ENCODE measurements at places on chromosomes 5 and 9.

DNA sequence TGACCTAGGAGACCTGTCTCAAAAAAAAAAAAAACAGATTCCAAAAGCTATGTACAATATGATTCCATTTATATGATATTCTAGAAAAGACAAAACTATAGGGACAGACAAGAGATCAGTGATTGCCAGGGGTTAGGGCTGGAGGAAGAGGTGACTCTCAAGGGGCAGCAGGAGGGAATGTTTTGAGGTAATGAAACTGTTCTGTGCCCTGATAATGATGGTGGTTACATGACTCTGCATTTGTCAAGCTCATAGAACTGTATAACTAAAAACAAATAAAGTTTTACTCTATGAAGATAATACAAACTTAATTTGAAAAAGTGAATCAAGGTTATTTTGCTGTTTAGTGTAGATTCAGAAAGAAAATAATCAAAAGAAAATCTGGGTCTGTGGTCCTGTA, 125.3 kb upstream of the IQGAP2 start:
- no peak for DNase-seq

DNA sequence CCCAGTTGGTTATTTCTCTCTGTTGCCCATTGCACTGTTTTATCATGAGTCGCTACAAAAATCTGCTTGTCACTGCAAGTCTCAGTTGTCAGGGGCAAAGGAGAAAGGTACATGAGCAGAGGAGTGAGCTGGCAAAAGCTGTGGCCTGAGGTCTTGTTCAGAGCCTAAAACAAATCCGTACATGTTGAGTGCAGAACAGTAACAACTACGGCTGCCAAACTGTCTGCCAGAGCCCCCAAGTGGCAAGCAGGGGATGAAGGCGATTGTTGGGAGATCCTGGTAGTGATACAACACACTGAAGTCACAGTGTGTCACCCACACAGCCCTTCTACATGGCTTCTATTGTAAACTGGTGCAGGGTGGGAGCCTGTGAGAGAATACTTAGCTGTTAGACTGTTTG, 50.9 kb downstream of the BRINP1 start:
- no peak for DNase-seq

GRCh38 chr5:79872291-79872690, 118.8 kb downstream of the MTX3 start:
- no peak for DNase-seq

DNA sequence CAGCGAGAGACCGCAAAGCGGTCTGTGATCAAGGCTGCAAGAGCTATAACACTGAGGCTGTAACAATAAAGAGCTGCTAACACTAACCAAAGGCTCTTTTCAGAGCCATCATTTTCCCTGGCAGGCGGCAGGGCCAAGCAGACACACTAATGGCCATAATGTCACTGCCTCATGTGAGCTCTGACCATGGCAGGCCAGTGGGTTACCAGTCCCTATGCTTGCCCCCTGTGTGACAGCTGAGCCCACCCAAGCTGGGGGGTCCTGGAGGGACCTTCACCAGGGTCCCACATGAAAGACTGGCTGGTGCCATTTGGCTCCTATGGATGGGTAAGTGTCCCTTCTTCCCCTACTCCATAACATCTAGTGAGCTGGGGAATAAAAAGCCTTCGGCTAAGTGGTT, 29.6 kb upstream of the TESK1 start:
- DNase-seq: no peak

DNA sequence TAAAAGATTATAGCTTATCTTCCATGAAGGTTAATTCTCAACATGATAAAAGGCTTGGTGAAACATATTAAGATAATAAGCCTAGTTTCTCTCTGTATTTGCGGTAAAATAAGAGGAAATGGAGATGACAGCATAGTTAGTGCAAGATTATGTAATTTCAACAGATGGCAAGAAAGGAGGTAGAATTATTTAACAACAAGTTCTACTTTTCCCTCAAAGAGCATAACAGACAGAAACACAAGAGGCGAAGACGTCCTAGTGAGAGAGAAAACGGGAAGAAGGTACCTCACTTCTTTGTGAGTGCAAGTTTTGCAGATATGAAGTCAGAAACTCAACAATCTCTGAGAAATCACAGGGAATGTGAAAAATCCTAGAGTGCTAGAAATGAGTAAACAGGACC, 144.8 kb upstream of the ADCY2 start:
- DNase-seq: no peak

GRCh38 chr9:119283078-119283794, 86.0 kb downstream of the BRINP1 start:
- DNase-seq: no peak

GRCh38 chr5:32598260-32598937, 13.0 kb downstream of the SUB1 start:
- no peak for DNase-seq

DNA sequence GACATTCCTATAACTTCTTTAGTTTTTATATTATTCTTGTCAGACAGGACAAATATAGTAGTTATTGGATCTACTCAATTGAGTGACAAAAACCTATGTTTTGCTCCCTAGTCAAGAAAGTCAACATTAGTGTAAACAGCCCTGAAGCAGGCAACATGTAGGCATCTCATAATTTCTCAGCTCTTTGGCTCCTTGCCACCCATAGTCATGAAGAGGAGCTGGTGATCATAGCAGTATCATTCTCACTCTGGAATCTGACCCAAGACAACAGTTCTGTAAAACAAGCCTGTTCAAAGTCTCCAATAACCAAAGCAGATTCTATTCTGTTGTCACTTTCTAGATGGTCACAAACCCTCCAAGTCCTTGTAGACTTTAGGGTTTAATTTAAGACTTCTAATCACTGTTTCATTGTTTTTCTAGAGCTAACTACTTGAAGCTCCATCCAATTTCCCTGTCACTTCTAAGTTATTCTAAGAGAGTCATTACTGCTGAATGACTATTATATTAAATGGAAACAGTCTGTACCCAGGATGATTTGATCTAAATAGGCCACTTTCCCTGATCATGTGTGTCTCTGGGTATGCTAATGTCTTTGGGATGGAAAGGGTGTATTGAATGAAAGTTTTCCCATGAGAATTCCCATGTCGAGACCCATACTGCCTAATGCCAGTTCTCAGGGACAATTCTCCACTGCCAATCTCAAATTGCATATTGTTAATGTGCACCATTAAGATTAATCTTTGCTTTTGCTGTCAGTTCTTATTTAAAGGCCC, 533.3 kb downstream of the ACTL7B start:
- no peak for DNase-seq

DNA sequence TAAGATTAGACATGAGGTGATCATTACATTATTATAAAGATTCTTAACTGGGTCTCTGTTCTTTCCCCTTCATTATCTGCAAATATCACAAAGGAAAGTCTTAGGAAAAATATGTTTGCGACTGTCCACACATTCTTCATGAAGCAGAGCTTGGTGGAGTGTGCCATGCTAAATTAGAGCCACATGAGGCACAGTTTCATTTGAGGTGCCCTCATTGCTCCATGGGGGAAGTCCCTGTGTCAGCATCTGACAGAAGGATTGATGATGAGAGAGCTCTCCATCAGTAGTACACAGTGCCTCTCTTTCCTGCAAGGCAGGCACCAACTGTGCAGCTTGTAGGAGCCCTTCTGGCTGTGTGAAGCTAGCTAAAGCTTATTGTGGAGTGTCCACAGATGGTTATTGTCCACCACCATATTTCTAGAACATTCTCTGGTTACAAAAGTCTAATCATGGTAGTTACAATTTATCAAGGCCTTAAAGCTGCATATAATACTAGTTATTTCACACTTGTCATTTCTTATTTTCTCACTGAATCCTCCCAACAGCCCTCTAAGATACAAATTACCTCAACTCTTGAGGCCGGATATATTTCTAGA, 63.9 kb downstream of the C9orf152 start:
- no peak for DNase-seq

DNA sequence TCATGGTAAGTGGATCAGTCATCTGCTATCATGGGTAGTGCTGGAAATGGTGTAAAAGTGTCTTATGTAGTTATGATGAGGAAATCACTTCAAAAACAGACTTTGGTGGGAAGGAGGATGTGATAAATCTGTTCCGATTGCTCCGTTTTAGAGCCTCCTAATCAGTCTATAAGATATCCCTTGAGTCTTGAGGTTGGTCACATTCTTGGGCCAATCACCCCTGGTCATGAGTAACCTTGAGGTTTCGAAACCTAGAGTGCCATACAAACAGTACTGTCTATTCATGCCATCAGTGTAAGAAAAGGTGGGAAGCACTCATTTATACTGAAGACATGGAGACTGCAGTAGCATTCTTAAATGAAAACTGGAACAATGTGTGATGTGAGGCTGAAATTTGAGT, 45.8 kb downstream of the LRRTM2 start:
- DNase-seq: no peak

GRCh38 chr5:149615976-149616375, 34.7 kb downstream of the ARHGEF37 start:
- no peak for DNase-seq

DNA sequence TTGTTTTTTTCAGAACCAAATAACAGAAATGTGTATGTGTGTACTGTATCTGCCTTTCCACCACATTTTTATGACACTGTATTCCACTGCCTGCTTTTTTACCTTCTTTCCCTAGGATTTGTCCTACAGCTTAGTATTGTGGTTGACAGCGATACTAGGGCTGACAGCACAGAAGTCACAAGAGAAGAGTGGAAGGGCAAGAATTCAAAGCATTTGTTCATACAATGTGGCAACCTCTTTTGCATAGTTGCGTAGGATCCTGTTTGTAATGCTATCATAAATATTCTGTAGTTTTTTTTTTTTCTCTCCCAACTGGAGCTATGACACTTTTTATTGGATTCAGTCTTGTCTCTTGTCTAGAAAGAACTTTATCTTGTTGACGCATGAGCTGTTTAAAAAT, 5.6 kb upstream of the BNIP1 start:
- DNase-seq: no peak

- no peak for DNase-seq
These were observed 132.4 kb downstream of the GCNT1 start for GRCh38 chr9:76591256-76591950.

DNA sequence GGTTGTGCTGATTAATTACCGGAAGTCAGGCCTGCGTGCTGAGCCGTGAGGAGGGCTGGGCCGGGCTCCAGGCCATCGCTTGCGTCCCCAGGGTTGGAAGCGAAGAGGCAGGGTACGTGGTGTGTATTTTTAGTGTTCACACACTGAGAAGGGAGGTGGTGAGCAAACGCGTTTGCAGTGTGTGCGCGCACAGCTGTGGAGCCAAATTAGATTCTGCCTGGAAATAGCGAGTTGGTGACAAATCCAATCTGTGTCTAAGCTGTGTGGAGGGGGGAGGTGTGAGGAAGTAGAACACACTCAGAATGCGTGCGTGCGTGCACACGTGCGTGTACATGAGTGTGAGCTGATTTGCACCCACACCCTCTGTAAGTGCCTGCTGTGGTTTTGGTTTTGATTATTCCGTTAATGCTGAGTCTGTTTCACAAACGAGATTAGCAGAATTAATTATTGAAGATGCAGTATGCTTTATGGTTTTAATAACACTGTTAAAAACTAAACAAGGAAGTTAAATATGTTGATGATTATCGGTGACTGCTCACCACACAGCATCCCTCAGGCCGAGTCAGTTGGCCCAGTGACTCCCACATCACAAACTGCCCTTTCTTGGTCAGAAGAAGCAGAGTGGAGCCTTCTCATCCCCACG, 111.8 kb upstream of the FCN2 start:
- no peak for DNase-seq

GRCh38 chr9:127213859-127214258, 50.7 kb upstream of the GARNL3 start:
- DNase-seq: no peak

GRCh38 chr9:126108240-126108639, 218.4 kb upstream of the MVB12B start:
- no peak for DNase-seq

GRCh38 chr5:133290669-133291240, 238.9 kb downstream of the HSPA4 start:
- DNase-seq: no peak

DNA sequence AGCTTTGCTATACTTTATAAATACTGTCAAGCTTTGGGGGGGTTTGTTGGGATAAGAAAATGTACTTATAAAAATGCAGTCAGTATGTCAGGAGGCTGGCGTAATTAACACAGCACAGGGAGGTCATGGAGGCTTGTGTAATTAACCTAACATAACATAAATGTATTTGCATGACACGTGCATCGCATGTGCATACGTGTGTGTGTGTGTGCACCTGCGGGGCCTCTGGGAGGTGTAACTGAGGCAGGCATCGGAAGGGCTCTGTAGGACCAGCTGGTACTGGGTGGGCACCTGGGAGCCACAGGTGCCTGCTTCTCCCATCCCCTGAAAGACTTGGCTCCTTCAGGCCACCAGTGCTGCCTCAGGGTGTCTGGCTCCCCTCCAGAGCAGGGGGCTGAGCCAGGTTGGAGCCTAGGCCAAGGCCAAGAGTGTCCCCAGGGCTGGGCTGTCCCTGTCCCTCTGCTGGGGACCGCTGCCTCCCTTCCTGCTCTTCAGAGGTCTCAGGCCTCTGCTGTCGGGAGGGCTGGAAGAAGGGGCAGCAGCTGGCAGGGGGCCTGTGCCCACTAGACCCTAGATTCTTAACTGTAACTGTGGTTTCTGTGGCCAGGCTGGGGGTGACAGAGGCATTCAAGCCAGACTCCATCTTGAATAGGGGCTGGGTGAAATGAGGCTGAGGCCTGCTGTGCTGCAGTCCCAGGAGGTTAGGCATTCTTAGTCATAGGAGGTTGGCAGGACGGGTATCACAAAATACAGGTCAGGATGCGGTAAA, 9.0 kb downstream of the FCN2 start:
- DNase-seq: no peak

DNA sequence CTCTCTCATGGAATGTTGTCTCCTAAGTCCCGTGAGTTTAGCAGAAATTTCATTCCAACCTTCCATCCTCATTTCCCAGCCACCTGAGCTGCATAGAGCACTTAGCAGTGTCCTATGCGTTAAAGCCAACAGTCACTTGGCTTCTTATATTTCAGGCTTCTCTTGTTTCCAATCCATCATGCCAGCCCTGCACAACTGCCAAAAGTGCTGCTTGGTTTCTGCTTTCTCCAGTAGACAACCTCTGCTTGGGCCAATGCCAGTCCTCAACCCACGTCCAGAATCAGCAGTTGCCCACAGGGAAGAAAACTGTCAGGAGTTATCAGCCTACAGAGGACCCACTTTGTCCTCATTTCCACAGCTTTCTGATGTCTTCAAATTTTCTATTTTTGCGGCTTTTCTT, 42.5 kb downstream of the KCNIP1 start:
- DNase-seq: no peak

- DNase-seq: no peak
These were observed 7.8 kb upstream of the SOX30 start for GRCh38 chr5:157659868-157660660.

- no peak for DNase-seq
These were observed 151.0 kb upstream of the ZNF366 start for GRCh38 chr5:72658161-72658560.

- DNase-seq: no peak
These were observed 42.7 kb downstream of the NSD1 start for GRCh38 chr5:177176175-177176711.

GRCh38 chr5:124803617-124804323, 57.3 kb upstream of the ZNF608 start:
- no peak for DNase-seq

GRCh38 chr9:112158656-112159367, 16.3 kb downstream of the SUSD1 start:
- DNase-seq: peak; percentile 50
